GM06990 (cell line): ENCODE measurements at places on chromosomes 11 and 22.

GRCh38 chr11:17386331-17387084 lies 2.0 kb downstream of the KCNJ11 start:
- DNase-seq = peak; percentile 43

DNA sequence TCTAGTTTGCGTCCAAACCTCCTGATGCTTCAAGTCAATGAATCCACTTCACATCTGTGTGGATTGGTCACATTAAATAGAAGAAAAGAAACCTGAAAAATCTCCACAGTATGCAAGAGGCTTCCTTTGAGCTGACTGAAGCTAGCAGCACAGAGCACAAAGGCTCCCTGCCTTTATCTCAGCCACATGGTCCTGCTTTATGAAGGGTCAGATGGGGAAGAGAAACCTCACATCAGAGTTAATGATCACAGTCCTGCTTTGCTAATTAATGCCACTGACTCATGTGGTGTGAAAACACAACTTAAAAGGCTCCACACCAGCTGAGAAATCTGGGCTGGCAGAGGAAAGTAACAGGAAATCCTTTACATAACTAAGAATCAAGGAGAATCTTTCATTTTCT lies 1291.0 kb downstream of the LRRC4C start:
- no peak for DNase-seq

- DNase-seq = no peak
These were observed 52.0 kb upstream of the DEPDC7 start for GRCh38 chr11:32963721-32964120.

DNA sequence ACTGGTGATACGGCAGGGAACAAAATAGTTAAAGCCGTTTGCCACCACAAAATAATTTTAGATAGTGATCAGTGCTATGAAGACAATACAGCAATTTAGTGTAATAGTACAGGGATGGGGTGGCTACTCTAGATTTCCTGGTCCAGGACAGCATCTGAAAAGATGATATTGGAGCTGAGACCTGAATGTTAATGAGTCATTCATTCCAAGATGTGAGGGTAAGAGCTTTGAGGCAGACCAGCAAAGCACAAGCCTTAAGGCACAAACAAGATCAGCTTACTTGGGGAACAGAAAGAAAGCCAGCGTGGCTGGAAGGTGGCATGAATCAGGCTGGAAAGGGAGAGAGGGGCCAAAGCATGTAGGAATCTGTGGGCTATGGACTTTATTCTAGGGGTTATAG lies 132.3 kb downstream of the TRIM44 start:
- no peak for DNase-seq

GRCh38 chr11:5196731-5197130 lies 3.8 kb downstream of the OR51V1 start:
- no peak for DNase-seq

DNA sequence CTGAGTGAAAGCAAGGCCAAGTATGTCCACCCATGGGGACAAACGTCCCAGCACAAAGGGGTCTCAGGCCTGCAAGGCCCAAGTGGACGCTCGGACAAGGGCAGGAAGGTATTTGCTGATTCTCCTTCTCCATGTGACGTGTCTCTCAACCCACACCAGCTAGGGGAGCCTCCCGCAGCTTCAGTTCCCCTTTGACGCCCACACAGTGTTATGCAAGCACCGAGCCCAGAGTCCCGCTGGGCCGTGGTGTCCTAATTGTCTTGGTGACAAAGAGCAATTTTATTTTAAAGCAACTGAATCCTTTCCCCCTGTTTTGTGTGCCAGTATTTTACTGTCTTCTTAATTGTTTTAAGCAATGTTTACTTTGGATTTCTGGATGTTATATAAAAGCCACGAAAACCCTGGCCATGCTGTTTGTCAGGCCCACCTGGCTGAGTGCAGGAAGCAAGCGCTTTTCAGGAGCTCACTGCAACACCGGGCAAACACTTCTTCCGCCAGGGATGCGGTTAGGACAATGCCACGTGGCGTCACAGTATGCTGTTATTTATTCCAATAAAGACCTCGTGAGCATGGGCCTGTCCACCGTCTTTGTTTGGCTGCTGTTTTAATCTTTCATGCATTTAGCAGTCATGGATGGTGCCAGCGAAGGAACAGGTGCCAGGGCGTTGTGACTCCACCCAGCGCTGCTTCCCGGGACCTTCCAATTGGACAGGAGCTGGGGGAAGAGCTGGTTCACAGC lies 8.2 kb upstream of the PARVG start:
- peak; percentile 50 for DNase-seq

- no peak for DNase-seq
These were observed 104.0 kb upstream of the TIMP3 start for GRCh38 chr22:32697331-32697995.

- peak; percentile 92 for DNase-seq
These were observed at the start of gene USP2 for GRCh38 chr11:119381181-119381988. Gene USP2, minus strand, starts transcription at chr11:119381690. Its CDS starts 8,210 bp downstream, at chr11:119373480.

DNA sequence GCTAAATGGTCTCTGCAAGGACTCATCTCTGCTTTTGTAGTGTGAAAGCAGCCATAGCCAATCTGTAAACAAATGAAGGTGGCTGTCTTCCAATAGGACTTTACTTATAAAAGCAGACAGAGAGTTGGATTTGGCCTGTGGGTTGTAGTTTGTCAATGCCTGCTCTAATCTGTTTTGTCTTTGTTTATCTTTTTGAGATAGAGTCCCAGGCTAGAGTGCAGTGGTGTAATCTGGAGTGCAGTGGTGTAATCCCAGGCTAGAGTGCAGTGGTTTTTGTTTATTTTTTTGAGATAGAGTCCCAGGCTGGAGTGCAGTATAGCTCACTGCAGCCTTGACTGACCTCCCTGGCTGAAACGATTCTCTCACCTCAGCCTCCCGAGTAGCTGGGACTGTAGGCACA lies 8.6 kb downstream of the PPP6R3 start:
- DNase-seq = no peak

- DNase-seq = no peak
These were observed 22.4 kb downstream of the SLC22A6 start for GRCh38 chr11:62962391-62962790.

DNA sequence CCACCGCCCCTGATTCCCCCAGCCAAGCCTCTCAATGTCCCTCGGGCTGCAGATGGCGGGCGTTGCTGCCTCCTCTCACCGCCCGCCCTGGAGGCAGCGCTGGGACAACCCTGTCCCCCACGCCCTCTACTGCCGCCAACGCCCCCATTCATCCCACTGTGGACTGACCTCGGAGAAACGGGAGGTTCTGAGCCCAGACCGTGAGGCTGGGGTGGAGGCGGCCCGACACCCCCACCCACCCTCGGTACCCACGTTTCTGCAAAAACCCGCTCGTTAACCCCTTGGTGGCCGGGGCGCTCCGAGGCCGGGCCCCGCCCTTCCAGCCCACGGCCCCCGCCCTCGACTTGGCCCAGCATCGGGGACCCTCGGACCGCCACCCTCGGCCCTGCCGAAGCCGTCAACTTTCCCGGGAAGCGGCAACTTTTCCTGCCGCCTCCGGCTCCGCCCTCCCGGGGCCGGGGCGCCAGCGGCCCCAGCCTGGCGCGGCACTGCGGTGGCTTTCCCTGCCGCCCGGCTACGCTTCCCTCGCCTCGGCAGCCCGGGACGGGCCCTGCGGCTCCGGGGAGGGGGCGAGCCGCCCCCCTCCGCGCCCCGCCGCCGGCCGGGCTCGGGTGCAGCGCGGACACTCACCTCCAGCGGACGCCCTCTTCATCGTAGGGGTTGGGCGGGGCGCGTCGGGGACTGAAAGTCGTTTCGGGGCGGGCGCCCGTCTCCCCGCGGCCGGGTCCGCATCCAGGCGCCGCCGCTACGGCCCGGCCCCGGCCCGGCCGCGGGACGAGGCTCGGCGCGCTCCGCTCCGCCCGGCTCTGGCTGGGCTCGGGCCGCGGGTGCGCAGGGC lies 458 bp downstream of the RTN4R start:
- no peak for DNase-seq

DNA sequence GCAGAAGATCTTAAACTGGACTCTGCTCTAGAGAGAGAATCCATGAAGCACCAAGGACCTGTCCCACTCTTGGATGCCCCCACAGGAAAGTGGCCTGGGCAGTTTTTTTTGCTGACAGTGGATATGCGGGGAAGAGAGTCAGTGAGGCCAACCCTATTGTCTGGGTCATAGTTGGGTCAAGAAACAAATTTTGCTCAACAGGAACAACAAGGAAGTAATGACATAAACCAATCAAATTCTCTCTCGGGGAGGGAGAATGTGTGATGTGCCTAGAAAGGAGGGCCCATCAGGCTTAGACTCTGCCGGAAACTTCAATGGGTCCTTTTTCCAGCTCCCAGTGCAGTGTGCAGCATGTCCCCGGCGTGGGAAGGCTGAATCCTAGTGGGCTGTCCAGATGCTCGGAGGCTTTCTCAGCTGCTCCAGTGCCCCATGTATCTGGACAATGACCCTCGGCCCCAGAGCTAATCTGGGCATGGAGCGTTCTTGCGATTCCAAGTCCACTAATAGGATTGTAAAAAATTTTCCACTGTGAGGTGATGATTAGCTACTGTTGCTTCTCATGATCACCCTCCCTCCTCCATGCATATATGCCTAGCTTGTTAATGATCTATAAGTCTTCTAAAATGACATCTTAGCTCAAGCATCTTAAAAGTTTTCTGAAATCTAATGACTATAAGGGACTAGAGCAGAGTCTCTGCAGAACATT lies 101.0 kb downstream of the SNX19 start:
- DNase-seq = no peak

GRCh38 chr11:64351136-64351631 lies 7.8 kb upstream of the RPS6KA4 start:
- no peak for DNase-seq

DNA sequence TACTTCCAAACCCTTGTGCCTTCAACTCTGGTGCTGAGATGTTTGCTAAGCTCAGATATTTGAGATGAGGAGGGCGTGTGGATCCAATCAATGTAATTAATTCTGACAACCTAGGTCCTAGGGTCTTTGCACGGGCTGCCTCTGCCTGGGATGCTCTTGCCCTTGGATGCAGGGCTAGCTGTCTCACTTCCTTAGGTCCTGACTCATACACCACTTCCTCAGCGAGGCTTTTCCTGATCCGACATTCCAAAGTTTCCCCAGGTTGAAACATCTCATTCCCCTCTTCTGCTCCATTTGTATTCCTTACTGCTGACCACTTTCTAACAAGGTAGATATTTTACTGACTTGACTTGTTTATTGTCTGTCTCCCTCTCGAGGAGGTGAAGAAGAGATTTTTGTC lies 43.0 kb upstream of the NTM start:
- DNase-seq = no peak

DNA sequence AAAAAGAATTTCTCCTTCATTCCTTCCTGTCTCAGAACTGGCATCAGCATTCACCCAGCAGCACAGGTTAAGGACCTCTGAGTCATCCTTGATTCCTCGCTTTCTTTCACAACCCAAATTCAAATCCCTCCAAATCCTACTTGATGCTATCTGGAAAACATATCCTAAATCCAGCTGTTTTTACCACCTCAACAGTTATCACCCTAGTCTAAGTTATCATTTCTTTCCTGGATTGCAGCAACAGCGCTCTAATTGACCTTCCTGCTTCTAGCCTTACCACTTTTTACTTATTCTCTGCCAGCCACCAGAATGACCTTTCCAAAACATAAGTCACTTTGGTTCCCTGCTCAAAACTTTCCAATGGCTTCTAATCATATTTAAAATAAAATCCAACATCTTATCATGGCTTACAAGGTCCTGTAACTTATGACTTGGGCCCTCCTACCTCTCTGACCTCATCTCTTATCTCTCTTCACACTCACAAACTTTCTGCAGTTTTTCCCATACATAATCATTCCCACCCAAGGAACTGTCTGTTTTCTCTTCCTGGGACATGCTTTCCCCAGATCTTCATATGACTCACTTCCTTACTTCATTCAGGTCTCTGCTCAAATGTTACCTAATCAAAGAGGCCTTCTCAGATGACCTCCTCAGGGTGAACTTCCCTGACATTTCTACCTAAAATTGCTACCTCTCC lies 119.4 kb downstream of the TTC28 start:
- no peak for DNase-seq

DNA sequence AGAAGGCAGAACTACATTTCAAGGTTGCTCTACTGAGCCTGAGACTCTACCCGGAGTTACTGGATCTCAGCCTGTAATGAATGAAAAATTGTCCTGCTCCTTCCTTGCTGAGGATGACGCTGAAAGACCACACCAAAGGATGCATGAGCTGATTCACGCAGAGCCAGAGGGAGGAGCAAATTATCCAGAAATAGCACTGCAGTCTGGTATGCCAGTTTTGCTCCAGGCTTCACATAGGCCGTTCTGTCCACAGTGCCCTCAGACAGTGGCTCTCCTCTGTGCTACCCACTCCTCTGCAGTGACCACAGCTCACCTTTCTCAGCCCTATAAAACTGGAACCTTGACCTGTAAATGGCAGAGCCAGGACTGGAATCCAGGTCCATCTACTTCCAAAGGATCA lies 79.3 kb upstream of the GALNT18 start:
- no peak for DNase-seq

DNA sequence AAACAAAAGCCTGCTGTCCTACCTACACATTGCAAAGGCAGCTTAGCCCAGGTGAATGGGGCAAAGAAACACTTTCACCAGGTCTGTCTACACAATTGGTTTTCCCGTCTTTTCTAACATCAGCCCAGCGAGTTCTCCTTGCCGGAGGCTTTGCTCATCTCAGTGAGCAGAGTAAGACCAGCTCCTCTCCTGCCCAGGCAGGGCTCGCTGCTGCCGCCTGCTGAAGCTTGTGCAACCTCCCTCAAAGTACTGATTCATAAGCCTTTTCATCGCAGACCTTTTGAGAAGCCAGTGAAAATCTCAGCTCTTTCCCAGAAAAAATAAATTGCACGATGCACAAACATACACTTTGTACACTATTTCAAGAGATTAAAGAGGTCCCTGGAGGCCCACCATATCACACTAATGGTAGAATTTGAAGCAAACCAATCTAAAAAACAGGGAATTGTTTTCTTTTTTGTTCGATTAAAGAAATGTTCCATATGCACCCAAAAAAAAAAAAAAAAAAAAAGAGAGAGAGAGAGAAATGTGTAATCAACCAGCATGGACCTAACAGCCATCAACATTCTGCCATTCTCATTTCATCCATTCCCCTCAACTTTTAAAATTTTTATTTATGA lies 328.1 kb upstream of the MPPED2 start:
- DNase-seq = no peak

GRCh38 chr11:103927535-103927934 lies 108.9 kb upstream of the DDI1 start:
- no peak for DNase-seq

- no peak for DNase-seq
These were observed 831 bp upstream of the TMEM135 start for GRCh38 chr11:87036756-87037449.

- no peak for DNase-seq
These were observed 42.3 kb downstream of the PC start for GRCh38 chr11:66915866-66916265.

GRCh38 chr22:41816871-41817270 lies 16.0 kb upstream of the SREBF2 start:
- DNase-seq = no peak

- no peak for DNase-seq
These were observed 14.9 kb upstream of the TSKU start for GRCh38 chr11:76768088-76768908.

GRCh38 chr11:15958910-15959309 lies 397.4 kb downstream of the SOX6 start:
- no peak for DNase-seq

- DNase-seq = no peak
These were observed 7.7 kb upstream of the QSER1 start for GRCh38 chr11:32884770-32885384.
